Activated naive CD4-positive, alpha-beta T cell (primary cell): ENCODE measurements at places on chromosomes 2 and 18.
A peak's percentile ranks its signal among the peaks of the same experiment; 100 is the strongest.

DNA sequence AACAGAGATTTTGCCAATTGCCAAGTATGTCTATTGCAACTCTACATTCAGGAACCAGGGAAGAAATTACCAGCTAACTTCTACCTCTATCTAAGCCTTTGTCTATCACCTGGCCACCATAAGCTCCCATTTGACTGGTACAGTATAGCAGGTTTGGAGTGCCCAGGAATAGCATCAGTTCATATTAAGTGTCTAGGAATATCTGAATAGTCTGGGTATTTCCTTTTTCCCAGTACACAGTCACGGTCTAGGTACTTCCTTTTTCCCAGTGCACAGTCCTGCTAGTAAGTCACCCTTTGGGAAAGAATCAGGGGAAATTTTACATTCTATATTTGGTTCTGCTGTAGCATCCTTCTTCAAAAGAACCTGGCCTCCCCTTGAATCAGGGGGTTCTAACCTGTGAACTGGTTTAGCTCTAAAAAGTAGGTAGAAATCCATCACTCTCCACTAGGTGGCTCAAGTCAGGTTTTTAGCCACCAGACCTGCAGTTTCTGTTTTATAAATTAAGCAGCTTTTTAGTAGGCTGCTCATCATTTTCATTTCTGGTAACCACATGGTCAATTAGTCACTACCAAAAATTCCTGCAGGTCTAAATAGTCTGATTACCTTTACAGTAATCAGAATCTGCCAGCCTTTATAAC is 49.3 kb upstream of the DNAJC10 start:
- DNase-seq: no peak

- DNase-seq: no peak
These were observed 236.5 kb upstream of the NT5C1B start for GRCh38 chr2:18825838-18826237.

GRCh38 chr2:206289391-206289790 is 14.9 kb downstream of the ZDBF2 start:
- DNase-seq: no peak

DNA sequence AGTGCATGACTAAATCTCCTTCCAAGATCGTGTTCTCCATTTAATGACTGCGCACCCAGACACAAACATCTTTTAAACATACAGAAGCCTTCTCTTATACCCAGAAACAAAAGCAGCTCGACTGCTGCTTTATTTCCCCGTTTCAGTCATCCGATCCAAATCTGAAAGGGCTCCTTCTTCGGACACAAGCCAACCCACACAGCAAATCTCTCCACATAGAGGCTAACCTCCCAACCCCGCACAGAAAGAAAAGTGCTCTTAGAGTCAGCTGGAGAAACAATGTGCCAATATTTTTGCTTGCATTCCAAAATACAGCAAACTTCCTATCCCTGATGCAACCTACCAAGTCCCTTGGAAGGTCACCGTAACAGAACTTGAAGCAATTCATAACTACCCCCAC is 29.1 kb downstream of the GAREM1 start:
- DNase-seq: no peak

DNA sequence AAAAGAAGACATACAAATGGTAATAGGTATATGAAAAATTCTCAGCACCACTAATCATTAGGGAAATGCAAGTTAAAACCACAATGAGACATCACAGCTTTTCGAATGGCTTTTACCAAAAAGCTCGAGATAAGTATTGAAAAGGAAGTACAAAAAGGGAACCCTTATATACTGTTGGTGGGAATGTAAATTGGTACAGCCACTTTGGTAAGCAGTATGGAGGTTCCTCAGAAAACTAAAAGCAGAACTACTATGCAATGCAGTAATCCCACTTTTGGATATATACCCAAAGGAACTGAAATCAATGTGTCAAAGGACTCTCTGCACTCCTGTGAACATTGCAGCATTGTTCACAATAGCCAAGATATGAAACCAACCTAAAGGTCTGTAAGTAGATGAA is 107.5 kb upstream of the SPATS2L start:
- no peak for DNase-seq

DNA sequence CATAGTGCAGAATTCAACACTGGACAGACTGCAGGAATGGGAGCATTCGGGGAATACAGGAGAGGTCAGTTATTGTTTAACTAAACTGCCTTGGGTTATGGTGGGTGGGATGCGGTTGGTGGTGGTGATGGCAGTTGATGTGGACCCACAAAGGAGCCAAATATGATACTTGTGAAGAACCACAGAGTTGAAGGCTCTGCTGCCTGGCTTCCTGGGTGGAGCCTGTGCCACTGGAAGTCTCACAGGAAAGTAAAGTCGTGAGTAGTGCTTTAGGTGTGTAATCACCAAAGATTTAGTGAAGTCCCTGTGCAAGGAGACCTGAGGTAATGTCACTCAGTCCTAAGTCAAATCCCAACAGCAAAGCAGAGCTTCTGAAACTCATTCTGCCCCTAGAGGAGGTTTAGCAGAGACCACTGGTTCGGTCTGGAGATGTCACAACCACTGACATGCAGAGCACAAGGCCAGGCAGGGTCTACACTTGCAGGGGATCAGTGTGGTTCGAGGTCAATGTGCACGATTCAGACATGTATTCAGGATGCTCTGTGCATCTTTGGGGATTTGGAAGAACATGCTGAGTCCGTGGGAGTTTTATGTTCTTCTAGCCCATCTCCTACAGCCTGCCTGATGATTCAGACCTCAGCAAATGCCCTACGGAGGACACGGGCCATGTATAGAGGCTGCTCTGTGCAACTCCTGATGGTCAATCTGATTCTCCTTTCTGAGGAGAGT is 1150.9 kb downstream of the RPIA start:
- no peak for DNase-seq

- DNase-seq: no peak
These were observed 218.2 kb downstream of the CYP26B1 start for GRCh38 chr2:71929482-71929772.

- DNase-seq: peak; percentile 3
These were observed 128.9 kb downstream of the WDSUB1 start for GRCh38 chr2:159157361-159158209.

- DNase-seq: no peak
These were observed 402.6 kb upstream of the MEIS1 start for GRCh38 chr2:66032226-66032775.

- DNase-seq: no peak
These were observed 1467.8 kb downstream of the DPP10 start for GRCh38 chr2:115910270-115910669.

DNA sequence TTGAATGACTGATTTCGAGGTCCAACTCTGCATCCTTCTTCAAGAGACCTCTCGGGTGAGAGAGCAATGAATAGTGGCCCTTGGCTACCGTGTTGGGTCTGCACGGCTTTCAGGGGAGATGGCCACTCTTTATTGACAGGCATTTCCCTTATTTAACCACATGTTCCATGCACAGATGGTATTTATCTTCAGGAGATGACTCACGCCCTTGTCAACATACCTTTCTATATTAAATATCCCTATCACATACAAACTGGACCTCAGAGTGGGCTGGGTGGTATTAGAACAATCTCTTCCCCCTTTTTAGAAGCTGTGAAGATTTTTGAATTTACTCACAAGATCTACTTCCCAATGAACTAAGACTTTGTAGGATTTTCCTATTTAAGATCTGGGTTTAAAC is 109.6 kb upstream of the CDC42EP3 start:
- no peak for DNase-seq

GRCh38 chr2:66110086-66110485 is 324.8 kb upstream of the MEIS1 start:
- DNase-seq: no peak
